Activated CD8-positive, alpha-beta memory T cell treated with anti-CD3 and anti-CD28 coated beads for 1 hour (primary cell): ENCODE measurements at places on chromosomes 5 and 9.

DNA sequence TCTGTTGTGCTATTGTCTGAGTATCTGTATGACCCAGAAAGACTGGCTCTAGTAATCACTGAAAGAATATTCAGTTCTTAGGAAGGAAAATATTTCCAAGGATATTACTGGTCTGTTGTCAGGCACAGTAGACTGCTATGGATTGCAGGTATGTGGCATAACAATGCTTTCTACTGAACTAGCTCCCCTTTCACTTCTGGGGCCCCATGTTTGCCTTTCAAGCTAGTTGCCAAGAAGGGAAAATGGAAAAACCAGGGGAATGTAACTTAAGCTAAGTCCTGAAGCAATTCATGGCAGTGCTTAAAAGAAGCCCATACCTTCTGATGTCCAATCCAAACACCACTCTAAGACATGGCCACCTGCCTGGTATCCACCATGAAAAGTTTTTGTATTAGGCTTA lies 375.7 kb downstream of the GLIS3 start:
- no peak for DNase-seq

DNA sequence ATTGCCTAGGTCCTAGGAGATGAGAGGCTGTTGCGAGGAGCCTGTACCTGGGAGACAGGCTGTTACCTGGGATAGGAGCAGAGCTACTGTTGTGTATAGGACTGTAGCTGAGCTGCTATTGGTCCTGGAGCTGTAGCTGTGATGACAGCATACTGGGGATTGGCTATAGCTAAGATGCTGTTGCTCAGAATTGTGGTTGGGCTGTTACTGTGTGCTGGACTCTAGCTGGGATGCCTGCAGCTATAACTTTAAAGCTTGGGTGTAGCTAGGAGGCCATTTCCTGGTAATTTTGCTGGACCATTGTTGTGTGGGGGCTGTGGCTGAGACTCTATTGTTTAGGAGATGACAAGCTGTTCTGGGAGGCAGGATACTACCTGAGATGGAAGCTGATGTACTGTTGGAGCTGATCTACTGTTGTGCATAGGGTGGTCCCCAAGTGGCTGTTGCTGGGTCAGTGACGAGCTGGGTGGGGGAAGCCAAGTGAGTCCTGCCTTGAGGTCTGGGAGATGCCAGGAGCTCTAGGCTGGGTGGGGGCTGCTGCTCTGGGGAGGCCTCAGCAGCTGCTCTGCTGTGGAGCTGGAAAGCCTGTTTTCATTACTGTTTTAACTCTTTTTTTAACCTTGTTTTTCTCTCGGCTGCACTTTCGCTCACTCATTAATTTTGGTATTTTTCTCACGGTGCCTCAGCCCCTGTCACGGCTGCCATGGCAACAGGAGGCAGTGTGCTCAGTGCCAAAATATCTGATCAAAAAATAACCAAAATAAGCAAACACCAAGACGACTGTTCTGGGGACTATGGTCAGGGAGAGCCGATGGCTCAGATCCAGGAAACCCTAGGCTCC lies 3.0 kb upstream of the PCDH1 start:
- no peak for DNase-seq

DNA sequence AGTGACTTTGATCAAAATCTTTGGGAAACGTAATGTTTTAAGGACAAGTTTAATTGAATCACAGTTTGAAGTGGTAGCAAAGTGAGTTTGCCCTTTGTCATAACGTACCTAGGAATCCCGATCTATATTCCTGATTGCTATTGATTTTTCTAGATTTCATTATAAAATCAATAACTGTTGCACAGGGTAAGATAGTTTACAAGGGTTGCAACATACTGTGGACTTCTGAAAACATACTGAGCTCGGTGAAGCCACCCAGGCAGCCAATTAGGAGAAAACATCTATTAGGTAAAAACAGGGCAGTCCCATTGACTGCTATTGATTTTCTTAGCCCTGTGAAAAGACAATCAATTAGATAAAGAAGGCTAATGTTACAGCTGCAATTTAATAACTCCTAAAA lies 659.9 kb downstream of the ISL1 start:
- no peak for DNase-seq

GRCh38 chr9:95084254-95084934 lies 233.1 kb downstream of the FANCC start:
- no peak for DNase-seq

DNA sequence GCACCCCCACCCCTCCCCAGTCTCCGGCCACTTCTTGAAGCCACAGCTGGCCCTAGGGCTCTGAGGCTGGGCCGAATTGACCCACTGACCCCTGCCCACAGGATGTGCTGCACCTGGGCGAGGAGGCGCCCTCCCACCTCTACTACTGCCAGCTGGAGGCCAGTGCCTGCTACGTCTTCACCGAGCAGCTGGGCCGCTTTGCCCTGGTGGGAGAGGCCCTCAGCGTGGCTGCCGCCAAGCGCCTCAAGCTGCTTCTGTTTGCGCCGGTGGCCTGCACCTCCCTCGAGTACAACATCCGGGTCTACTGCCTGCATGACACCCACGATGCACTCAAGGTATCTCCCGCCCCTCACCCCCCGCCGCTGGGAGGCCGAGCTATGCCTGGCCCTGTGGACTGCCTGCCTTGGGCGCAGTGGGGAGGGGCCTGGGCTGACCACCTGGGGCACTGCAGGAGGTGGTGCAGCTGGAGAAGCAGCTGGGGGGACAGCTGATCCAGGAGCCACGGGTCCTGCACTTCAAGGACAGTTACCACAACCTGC lies 21.3 kb downstream of the HK3 start:
- no peak for DNase-seq

DNA sequence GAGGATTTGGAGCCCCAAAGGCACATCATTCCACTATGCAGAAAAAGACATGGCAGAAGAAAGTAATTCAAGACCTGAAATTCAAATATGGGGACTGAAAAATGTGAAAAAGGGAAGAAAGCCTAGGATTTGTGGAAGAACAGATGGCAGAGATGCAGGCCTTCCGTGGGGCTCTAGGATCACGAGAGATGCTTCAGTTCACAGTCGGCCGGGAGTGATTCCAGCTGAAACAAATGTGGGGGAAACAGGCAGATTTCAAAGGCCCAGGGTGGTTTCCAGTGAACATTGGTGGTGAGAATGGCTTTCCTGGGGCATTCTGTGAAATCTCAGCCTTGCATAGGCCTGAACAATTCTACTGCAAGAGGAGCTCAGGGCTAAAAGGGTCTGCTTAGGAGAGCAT lies 34.6 kb upstream of the ZFR start:
- DNase-seq: no peak

- no peak for DNase-seq
Measured at GRCh38 chr5:53942724-53943123, 367.6 kb downstream of the ARL15 start.

DNA sequence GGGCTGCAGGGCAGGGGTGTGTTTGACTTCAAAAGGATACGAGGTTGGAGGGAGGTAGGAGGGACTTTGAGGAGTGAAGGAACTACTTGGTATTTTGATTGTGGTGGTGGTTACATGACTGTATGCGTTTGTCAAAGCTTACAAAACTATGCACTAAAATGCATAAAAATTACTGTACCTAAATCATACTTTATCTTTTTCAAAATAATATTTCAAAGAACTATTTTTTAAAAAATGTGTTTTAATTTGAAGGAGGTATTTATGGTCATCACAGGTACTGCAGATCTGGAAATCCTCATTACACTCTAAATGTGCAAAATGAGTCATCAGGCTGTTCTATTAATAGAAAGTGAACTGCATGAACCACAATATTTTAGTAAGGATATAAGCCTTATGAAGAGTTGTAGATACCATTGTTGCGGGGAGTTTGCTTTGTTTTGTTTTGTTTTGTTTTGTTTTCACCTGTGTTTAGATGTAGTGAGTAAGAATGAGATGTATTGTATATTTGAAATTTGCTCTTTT lies 116.9 kb downstream of the ARRDC3 start:
- no peak for DNase-seq

GRCh38 chr9:114507726-114508125 lies 2.5 kb upstream of the WHRN start:
- DNase-seq: no peak

GRCh38 chr5:106523852-106524251 lies 1146.9 kb downstream of the EFNA5 start:
- no peak for DNase-seq

DNA sequence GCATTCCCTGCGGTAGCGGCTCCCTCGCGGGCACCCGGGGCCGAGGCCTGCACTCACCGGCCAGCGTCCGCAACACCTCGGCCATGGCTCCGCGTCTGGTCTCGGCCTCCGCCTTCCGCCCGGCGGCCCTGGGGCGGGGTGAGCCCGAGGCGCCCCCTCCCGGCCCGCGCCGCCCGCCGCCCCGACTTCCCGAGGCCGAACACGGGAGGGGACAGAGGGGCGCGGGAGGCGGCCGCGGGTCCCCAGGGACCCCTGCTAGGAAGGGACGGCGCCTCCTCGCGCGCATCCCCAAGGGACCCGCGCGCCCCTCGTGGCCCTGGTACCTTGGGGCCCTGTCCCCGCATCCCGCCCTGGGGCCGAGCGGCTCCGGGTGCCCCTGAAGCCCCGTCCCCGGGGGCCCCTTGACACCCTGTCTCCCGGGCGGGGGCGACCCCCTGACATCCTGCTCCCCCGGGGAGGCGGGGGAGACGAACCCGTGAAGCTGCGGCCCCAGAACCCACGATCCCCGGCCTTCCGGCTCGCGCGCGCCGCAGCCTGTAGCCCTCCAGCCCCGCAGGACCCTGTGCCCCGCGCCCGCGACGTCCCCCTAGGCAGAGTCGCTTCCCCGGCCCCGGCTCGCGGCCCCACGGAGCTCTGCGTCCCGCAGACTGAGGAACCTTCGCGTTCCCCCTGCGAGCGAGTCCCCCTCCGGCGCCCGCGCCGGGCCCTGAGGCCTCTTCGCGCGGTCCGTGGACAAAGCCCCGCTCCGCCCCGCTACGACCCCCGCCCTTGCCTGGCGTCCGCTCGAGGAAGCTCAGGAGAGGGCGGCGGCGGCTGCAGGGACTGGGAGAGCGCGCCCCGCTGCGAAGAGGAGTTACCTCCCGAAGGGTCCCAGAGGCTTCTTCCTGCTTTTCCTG lies at the start of gene ABO:
ABO (minus strand) TSS at position 97 of the 896 bp plus-strand sequence.
- DNase-seq: no peak

- DNase-seq: no peak
Measured at GRCh38 chr5:160935776-160936175, 83.8 kb upstream of the ATP10B start.

DNA sequence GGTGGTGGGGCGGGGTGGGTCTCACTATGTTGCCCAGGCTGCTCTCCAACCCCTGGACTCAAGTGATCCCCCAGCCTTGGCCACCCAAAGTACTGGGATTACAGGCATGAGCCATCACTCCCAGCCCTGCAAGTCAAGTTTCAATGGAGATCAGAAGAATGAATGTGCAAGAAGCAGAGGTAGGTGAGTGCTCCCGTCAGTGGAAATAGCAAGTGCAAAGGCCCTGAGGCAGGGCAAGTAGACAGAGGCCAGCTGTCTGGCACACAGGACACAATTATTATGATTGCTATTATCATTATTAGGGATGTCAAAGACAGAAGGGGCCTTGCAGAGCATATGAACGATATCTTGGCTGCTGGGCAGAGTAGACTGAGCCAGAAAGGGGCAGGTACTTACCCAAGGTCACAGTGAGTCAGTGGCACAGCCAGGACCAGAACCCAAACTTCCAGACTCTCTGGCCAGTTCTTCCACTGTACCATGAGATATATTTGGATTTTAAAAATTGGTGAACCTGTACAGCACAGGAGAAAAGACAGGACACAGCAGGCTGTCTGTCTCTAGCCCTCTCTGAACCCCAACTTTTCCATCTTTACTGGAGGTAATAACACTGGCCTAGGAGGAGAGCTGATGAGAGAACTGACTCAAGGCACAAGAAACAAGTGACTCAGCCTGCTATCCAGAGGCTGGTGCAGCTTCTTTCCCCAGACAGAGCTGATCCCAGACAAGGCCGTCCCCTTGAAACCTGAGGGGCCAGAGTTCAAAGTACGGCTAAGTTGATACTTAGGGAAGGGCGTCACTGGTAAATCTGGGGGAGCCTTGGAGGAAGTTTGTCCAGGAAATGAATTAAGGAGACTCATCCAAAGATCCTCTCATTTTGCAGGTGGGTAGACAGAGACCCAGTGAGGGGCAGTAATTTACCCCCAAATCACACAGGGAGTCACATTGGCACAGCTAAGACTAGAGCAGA lies 1.4 kb downstream of the HDHD3 start:
- DNase-seq: no peak

GRCh38 chr5:112534611-112535255 lies 115.7 kb upstream of the EPB41L4A start:
- DNase-seq: no peak

DNA sequence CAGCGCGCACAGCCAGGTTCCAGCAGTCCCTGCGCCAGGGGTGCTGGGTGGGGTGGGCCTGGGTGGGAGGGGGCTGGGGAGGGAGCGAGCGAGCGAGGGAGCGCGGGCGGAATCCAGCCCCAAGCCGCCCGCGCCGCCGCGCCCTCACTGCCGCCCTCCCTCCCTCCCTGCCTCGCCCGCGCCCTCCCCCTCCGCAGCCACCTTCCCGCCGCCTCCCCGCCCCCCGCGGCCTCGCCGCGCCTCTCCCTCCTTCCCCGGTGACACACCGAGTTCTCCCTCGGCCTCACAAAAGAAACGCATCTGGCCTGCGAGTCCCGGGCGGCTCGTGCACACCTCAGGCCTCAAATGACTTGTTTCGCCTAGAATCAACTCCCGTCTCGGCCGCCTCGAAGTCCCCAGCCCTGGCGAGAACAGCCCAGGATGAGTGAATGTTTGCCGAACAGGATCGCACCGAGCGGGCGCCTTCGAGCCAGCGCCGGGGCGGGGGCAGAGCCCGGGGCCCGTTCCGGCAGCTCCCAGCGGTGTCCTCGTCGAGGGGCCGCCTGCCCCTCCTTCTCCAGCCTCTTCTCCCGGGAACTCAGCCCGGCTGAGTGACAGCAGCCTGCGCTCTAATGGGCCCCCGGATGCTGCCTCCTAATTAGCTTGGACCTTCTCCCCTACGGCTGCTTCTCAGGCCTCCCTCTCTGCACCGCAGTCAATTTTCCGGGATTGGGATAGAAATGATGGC lies 371 bp upstream of the PITX1 start:
- no peak for DNase-seq

- no peak for DNase-seq
Measured at GRCh38 chr9:130327070-130327780, 61.7 kb downstream of the HMCN2 start.

GRCh38 chr5:10275460-10275859 lies 25.4 kb downstream of the CCT5 start:
- no peak for DNase-seq

DNA sequence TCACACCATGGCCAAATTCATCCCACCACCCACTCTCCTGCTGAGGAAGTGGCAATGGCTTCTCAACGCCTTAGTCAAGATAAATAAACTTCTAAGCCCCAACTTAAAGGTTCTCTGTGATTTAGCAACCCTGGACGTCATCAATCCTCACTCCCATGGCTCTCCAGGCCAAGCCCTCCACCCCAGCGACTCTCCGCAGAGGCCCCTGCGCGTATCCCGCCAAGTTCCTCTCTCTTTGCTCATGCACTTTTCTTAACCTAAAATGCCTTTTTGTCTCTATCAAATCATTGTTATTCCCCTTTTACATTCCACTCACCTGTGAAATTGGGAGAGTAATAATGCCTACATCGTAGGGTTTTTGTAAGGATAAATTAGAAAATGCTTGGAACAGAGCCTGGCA lies 88.6 kb downstream of the NRG2 start:
- DNase-seq: no peak

GRCh38 chr9:110986529-110986928 lies 51.7 kb downstream of the LPAR1 start:
- DNase-seq: no peak

- no peak for DNase-seq
Measured at GRCh38 chr5:56264417-56265025, 31.4 kb upstream of the ANKRD55 start.
